ENCODE measurements at places on chromosomes 3 and 15.

DNA sequence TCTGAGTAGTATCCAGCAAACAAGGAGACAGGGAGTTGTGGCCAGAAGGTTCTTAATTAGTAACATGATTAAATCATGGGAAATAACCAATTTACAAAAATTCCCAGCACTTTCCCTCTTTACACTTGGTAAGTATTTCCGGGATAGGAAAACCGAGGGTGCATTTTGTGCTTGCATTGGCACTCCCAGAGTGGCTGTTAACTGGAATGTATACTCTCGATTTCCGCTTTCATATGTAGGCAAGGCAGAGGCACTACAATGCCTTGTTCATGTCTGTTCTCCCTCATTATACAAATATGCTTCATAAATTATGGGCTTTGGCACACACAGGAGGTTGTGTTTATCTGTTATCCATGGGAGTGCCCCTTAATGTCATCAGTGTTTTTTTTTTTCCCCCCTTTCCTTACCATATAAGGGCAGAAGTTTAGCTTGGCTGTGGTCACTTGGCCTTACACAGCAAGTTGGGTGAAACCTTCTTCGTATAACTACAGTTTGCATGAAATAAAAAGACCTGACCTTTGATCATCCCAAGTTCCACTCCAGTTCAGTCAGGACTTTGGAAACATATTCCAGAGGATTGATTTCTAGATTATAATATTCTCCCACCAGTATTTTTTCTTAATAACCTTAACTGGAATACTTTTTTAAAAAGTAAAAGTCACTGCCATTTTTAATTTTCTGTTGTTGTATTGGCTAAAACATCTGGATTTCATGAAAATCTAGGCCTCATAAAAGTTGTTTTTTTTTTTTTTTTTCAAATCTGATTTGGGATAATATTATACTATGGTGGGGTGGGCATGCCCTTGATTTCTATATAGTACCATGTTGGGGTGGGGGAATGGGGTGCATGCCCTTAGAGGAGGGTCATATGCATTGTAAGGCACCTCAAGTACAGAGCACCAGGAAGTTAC is 8.9 kb downstream of the TPM1 start:
- no peak for DNase-seq

DNA sequence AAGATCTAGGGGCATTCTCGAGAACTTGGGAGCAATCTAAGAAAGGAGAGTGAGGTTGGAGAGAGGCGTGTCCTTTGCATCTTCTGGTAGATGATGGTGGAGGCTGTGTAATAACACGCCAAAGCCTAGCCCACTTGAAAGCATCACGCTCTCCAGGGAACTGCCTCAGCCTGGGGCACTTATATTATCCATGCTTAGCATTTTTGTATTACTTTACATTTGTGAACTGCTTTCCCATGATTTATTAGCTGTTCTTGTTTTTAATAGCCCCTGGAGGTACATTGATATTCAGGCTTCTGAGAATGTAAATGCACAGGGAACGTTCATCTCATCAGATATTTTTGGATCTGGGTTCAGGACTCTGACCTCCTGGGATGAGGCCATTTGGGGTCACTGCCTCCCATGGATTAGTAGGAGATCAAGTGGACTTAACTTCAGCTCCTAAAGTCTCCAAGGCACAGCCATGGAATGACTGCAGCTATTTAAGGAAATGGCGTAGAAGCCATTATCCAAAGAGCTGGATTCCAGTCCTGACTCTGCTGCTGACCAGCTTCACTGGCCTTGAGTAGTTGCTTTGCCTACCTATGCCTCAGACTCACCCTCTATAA is 124.9 kb downstream of the LPP start:
- no peak for DNase-seq

- DNase-seq, result no peak
Observed at GRCh38 chr3:113952921-113953320, 5.1 kb downstream of the ZDHHC23 start.

DNA sequence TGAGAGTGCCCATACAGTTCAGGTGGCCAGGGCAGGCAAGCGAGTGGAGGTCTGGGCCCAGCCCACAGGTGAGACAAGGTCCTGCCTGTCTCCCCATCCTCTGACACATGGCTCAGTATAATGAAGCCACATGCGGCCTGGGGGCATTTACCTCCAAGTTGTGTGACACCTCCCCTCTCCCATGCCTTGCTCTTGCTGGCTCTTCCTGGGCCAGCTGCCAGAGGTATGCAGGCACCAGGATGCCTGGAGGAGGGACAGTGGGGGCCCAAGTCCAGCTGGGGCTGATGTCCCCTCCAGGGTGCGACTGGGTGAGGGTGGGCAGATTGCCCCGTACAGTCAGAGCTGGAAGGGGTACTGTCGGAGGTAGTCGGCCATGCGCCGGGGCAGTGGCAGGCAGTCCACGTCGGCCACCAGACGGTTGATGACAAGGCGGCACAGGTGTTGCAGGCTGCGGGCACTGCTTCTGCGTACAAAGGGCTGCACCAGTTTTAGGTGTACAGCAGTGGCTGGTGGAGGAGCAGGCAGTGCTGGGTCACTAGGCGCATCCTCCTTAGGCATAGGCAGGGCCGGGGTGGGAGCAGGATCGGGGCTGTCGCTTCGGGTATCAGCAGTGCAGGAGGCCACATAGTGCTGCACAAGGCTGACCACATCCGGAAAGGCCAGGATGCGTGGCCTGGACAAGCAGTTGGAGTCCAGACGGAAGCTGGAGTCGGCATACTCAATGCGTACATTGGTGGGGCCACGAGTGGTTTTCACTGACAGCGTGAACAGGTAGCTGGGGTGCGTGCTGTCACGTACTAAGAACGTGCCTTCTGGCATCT is 4.1 kb downstream of the CISH start:
- no peak for DNase-seq

GRCh38 chr3:3065876-3066275 is 44.3 kb downstream of the IL5RA start:
- DNase-seq, result no peak

DNA sequence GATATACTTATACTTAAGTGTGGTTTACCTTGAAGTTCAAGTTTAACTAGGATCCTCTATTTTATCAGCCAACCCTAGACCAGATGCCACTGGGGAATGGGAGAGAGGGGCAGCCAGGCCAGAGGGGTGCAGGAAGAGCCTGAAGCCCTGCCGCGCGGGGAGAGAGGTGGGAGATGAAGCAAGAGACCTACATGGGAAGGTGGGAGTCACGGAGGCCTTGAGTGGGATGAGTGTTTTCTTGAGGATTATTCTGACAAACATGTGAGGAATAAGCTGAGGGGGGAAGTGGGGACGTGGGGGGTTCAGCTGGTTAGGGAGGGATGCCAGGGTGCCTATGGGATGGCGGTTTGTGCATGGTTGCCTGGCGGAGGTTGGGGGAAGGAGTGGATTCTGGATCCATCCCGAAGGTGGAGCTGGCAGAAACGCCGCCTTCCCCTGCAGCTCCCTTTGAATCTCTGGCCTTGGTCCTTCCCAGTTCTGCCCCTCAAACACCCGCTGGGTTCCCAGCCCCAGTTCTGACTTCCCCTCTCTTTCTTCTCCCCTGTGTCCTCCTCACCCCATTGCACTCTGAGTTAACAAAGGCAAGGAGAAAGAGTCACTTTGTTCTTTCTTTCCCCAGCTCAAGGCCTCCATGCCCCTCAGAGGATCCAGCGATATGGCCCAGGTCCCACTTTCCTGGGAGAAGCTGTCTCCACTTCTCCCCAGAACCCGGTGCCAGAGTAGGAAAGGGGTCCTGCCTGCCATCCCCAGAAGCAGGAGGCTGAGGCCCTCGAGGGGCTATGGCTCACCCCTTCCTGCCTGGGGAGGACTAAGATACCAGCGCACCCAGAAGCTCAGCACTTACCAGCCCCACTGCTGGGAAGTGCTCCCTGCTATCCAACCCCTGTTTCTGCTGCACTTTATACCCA is 274.2 kb downstream of the UACA start:
- DNase-seq, result no peak

DNA sequence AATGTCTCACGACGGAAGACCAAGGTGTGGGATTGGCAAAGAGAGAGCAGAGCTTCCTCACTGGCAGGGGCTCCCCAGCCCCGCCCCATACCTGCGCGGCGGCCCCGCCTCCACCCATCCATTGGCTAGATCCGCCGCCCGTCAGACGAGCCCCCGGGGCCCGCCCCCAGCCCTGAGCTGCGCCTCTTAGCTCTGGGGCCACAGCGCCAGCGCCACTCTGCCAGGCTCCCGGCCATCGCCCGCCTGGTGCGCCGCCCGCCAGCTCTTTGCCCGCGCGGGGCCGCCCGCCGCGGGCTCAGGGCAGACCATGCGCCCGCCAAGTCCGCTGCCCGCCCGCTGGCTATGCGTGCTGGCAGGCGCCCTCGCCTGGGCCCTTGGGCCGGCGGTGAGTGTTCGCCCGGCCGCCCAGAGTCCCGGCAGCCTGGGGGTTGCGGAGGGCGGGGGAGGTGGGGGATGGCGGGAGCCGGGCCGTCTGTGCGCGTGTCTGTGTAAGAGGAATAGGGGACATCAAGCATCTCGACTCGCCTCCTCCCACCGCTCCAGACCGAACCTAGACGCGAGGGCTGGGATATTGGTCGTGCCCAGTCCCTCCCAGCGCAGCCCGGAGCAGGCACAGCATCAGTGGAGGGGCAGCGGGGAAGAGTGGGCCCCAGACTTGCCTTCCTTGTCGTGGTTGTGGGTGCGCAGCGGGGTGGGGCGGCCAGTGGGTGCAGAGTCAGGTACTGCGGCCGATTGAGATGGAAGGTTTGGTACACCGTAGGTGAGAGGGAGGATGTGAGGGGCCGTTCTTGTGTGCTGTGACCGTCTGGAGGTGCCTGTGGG is at the start of gene VIPR1:
VIPR1 (plus strand) TSS at position 215 of the 822 bp plus-strand sequence; CDS start at position 308, 93 bp downstream.
- DNase-seq, result peak; percentile 87

GRCh38 chr3:151265166-151265565 is 13.2 kb downstream of the P2RY14 start:
- no peak for DNase-seq

- DNase-seq, result no peak
Observed at GRCh38 chr3:155859859-155860258, 5.6 kb upstream of the SLC33A1 start.

- no peak for DNase-seq
Observed at GRCh38 chr15:51759557-51760070, 8.2 kb downstream of the TMOD2 start.

- no peak for DNase-seq
Observed at GRCh38 chr15:90814191-90814821, 54.1 kb upstream of the FURIN start.

- no peak for DNase-seq
Observed at GRCh38 chr3:33250712-33251111, 26.5 kb upstream of the FBXL2 start.

All from stimulated activated CD4-positive, alpha-beta T cell treated with anti-CD3 and anti-CD28 coated beads, Interleukin-12 subunit alpha, Interleukin-12 subunit beta, amount 100 ng/mL, for 24 hours (primary cell).